Kidney (tissue), 22 donors: ENCODE measurements at places on chromosomes 3 and 15.

- DNase-seq: no peak
These were observed 13.1 kb upstream of the ABHD2 start for GRCh38 chr15:89075101-89075640.

GRCh38 chr3:25476639-25477038 lies 48.6 kb downstream of the RARB start:
- DNase-seq: no peak

- DNase-seq: peak; percentile 42
These were observed 184.4 kb downstream of the VGLL4 start for GRCh38 chr3:11459186-11459824.

DNA sequence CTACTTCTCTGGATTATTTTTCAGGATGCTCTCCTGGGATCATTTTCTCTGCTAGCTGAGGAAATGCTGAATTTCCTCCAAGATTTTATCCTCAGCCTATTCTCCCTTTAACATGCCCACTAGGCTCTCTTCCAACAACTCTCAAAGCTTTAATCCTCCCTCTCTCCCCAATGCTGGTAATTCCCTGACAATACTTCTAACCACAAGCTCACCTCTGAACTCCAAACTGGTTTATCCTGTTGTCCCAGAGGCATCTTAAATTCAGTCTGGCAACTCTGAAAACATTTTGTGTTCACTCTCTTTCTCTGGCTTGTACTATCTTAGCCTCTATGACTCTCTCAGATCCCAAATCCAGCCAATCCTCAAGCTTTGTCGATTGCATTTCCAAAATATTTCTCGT lies 490.3 kb downstream of the MECOM start:
- no peak for DNase-seq

- DNase-seq: peak; percentile 89
These were observed 126.0 kb downstream of the FMN1 start for GRCh38 chr15:33068511-33068990.

DNA sequence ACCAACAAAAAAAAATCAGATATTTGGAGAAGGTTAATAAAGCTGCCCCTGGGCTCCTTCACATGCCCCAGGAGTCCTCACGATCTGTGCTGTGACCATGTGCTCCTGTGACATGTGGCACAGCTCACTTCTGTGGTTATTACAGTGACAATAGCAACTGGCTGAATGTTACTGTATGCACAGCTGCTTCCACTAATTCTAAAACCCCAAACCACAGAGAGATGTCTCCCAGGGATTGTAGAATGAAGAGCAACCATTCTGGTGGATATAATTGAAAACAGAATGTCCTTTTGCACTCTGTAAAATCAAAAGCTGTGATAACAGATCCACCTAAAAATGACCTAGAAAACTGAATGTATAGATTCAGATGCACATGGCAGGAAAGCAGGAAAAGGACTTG lies 489.2 kb upstream of the CNTN4 start:
- peak; percentile 60 for DNase-seq

GRCh38 chr3:100563228-100563627 lies 46.2 kb upstream of the ADGRG7 start:
- no peak for DNase-seq

DNA sequence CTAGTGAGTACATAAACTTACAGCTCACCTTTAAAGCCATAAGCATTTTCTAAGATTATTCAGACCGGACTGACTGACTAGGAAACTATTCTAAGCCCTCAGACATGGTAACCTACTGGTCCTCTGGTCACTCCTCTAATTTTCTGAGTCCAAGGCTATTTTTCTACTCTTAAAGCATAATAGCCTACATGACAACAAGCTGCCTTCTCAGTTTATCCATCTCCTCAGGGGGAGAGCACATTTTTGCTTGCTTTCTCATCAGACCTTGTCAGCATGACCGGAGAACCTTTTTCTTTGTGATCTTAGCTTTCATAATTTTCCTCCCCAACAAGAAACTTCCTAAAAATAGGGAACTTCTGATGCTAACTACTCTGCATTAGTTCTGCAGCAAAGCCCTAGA lies 38.4 kb downstream of the UBP1 start:
- DNase-seq: no peak

DNA sequence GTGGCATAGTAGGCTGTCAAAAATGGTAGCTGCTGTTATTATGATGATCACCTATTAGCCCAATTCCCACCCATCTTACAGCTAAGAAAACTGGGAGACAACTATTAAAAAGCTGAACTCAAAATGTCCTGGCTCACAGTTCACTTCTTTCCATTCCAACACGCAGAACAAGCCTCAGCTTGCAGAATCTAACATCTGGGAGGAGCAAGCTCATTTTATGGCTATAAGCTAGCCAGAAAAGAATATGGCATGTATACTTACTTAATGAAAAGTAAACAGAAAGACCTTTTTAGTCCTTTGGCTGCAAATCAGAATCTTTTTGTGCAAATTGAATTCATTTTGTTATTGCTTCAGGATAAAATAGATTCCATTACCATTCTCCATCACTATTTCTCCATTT lies 34.8 kb upstream of the CFAP20DC start:
- peak; percentile 37 for DNase-seq

GRCh38 chr15:70127288-70127746 lies 29.6 kb upstream of the TLE3 start:
- no peak for DNase-seq

DNA sequence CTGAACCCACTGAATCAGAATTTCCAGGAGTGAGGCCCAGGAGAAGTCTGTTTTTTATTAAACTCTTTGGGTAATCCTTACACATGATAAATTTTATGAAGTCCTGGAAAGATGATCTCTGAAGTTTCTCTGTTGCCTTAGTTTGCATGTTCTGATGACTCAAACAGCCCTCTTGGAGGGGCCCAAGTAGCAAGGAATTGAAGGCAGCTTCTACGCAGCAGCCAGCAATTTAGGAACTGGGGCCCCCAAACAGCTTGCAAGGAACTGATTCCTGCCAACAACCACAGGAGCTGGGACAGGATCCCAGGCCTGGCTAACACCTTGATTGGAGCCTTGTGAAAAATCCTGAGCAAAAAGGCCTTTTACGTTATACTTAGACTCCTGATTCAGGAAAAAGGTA lies 5.4 kb upstream of the ACP3 start:
- DNase-seq: no peak

DNA sequence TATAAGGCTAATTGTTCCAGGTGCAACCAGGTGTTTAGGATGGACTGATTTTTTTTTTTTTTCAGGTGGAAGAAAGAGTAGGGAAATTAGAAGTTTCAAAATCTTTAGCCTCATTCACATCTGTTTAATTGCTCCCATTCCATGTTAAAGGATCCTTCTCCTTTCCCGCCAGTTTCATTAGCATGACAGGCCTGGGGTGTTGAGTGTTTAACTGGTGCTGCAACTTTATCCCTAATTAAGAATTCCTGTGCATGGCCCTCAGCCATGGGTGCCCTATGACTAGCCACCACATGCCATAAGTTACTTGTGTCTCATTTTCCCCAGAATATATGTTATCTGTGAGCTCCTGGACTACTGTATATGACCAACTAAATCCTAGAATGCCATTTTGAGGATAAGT lies 501.4 kb downstream of the NSUN3 start:
- DNase-seq: no peak

DNA sequence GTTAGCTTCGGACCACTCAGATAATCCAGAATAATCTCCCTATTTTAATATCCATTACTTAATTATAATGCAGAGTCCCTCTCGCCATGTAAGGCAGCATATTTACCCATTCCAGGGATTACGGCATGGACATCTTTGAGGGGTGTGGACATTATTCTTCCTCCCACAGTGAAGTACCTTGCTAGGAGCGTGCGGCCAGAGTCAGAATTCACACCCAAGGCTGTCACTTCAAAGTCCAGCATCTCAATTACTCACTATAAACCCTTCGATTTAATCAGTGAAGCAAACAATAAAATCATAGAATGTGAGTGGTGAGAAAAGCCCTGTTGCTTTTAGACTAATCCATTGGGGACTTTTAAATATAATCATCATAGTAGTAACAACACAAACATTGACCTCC lies 11.6 kb downstream of the SEMA6D start:
- DNase-seq: no peak

- peak; percentile 76 for DNase-seq
These were observed 315.0 kb downstream of the OXSM start for GRCh38 chr3:26104851-26105251.

DNA sequence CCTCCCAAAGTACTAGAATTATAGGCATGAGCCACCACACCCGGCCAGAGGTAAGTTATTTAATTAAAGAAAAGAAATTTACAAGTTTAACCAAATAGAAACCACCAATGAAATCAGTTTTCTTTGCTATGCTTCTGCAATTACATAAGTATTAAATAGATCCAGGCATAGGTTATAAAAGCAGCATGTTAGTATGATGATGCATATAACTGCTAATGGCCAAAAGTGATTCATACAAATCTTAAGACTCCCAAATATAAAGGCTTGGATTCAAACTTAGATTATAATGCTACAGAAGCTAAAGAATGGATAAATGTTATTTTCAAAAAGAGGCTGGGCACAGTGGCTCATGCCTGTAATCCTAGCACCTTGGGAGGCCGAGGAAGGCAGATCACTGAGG lies 32.8 kb upstream of the HDC start:
- no peak for DNase-seq

- no peak for DNase-seq
These were observed 104.5 kb downstream of the LSAMP start for GRCh38 chr3:116340680-116341216.

- DNase-seq: no peak
These were observed 40.8 kb downstream of the EIF2AK4 start for GRCh38 chr15:39974656-39975230.

GRCh38 chr15:100147828-100148227 lies 193.9 kb downstream of the ADAMTS17 start:
- DNase-seq: no peak

GRCh38 chr3:127458696-127459604 lies 131.6 kb downstream of the TPRA1 start:
- peak; percentile 92 for DNase-seq

DNA sequence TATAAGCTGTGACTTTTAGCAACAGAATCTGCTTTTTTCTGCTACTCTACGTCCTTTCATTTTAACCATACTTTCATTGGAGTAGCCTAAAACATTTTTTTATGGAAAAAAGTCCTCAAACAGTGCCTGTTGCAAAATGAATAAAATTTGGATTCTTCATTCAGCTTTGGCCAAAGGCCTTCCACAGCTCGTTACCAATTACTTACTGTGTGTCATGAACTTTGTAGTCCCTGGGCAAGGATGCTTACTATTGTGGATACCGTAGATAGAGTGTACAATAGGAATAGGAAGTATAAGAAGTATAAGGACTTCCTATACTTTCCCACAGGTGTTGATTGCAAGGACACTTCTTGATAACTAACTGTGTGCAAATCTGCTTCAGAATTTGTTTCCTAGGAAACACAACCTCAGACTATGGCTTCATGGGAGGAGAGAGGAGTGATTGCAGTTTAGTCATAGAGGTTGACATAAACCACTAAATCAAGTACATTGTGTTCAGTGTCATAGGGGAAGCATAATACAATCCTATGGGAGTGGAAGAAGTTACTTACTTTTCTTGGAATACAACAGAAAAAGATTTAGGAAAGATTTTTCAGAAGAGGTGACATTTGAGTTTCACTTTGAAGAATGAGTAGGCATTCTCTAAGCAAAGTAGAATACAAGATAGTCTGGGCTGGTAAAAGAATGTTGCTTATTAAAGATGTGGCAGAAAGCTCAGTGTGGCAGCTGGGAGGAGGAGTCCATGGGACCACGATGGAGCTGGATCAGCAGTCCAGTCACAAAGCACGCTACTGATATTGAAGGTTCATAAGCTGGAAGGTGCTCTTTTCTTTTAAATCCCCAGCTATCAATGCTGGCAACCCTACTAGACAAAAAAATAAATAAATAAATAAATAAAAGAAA lies 309.7 kb upstream of the TPRG1 start:
- DNase-seq: no peak

- DNase-seq: no peak
These were observed 15.9 kb downstream of the CD200R1 start for GRCh38 chr3:112958811-112959560.

- peak; percentile 85 for DNase-seq
These were observed 50.8 kb upstream of the RPL32 start for GRCh38 chr3:12891985-12892839.

DNA sequence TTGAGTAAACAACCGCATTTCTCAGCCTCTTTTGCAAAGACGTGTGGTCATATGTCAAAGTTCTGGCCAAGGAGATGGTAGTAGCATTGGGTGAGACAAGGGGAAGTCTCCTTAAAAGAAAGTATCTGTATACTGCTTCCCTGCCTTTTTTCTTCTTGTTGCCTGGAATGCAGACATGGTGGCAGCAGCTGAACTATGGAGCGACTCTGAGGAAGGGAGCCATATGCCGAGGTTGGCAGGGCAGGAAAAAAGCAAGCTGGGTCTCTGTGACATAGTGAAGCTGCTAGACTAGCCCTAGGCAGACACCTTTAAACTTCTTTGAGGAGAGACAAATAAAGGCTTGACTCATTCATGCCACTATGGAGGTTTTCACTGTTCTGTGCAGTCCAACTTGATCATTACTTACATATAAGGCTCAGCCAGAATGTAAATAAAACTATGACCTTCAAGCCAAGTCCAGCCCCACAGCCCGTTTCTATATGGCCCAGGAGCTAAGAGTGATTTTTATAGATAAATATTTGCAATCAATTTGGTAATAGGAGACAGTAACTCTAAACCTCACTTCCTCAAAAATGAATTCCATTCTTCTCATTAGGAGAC lies 30.6 kb upstream of the PRICKLE2 start:
- DNase-seq: no peak

GRCh38 chr3:181457190-181457589 lies 254.5 kb upstream of the SOX2 start:
- no peak for DNase-seq

DNA sequence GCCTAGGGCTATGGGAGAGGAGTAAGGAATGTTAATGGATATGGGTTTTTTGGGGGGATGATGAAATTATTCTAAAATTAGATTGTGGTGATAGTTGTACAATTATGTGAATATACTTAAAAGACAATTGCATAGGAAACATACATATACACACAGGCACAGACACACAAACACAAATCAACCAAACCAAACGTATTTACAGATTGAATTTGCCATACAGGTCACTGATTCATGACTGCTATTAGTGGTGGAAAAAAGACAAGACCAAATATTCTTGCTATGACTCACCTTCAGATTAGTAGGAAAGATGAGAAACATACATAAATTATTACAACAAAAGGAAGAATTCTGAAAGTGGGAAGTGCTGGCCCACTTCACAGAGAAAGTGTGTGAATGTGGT lies 85.3 kb downstream of the C3orf38 start:
- DNase-seq: no peak

DNA sequence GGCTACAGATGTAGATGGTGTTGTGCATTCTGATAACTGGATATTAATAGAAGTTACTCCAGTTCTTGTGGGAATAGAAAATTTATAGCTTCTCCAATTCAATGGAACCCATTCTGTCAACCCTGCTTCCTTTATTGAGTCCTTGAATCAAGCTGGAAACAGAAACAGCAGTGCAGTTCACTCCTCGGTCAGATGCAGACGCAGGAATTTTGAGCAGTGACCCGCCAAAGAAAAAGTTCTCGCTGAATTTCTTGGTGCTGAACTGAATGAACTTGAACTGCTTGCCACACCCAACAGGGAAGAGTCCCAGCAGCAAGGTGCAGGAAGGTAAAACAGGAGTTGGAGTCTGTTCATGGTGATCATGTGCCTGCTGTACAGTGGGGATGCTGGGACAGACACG lies 10.3 kb downstream of the HRH1 start:
- DNase-seq: no peak

- no peak for DNase-seq
These were observed 13.0 kb upstream of the PHLDB2 start for GRCh38 chr3:111846039-111846438.
